ENCODE measurements at places on chromosomes 7 and 10.
A peak's percentile ranks its signal among the peaks of the same experiment; 100 is the strongest.

GRCh38 chr7:151123822-151124464 is 37.7 kb downstream of the AGAP3 start:
- DNase-seq: peak; percentile 72

GRCh38 chr7:157273208-157274093 is 63.4 kb upstream of the DNAJB6 start:
- peak; percentile 75 for DNase-seq

DNA sequence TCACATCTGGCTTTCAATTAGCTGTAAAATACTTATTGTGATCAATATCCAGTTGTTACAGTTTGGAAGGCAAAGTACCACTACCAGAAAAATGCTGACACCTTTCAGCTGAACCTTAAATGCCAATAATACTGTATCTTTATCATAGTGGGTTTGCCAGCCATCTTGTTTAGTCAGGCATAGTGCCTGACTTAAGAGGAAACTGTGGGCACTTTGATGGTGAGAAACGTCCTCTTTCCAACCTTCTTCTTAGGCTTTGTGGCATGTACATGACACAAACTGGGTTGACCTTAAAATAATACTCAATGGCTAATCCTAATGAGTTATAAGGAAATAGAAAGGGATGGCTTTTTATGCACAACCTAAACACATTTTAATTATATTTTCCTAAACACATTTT is 52.3 kb upstream of the PRR15 start:
- DNase-seq: no peak

GRCh38 chr10:131979336-131979735 is 2.4 kb downstream of the BNIP3 start:
- no peak for DNase-seq

- DNase-seq: no peak
Observed at GRCh38 chr7:149823191-149823630, 15.0 kb upstream of the ZNF862 start.

GRCh38 chr7:78020136-78020873 is 221.7 kb downstream of the PHTF2 start:
- peak; percentile 81 for DNase-seq

- DNase-seq: no peak
Observed at GRCh38 chr7:55374213-55374612, 9.1 kb downstream of the LANCL2 start.

- DNase-seq: no peak
Observed at GRCh38 chr10:102379383-102379782, 16.1 kb upstream of the NFKB2 start.

DNA sequence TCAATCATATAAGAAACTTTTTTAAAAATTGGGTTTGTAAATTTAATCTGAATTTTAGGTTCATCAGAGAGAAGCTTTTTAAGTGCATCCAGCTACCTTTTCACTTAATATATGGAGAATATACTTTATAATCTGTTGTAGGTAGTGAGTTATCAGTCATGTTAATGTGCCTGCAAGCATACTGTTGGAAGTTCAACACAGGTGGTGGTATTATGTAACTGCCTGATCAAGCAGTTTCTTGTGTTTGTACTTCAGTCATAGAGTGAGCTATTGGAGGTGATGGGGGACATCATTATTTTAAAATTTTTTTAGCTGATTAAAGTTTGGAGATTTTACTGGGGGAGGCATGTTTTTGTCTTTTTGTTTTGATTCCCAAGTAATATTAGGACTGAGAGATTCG is 2.5 kb downstream of the TNKS2 start:
- no peak for DNase-seq

DNA sequence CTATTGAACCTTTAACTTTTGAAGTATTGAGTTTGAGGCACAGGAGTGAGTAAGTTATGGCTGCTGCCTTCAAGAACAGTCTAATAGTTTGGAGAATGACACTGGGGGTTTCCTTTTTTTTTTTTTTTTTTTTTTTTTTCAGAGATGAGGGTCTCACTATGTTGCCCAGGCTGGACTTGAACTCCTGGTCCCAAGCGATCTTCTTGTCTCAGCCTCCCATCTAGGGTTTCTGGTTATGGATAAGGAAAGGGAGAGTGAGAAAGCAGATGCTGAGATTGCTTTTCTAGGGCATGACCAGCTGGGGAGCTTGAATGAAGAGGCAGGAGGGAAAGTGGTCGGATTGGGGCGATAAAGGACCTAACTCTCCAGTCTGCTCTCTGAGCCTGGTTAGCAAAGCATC is 59.9 kb upstream of the BTRC start:
- no peak for DNase-seq

GRCh38 chr10:9262770-9263169 is 1208.3 kb downstream of the GATA3 start:
- DNase-seq: no peak

DNA sequence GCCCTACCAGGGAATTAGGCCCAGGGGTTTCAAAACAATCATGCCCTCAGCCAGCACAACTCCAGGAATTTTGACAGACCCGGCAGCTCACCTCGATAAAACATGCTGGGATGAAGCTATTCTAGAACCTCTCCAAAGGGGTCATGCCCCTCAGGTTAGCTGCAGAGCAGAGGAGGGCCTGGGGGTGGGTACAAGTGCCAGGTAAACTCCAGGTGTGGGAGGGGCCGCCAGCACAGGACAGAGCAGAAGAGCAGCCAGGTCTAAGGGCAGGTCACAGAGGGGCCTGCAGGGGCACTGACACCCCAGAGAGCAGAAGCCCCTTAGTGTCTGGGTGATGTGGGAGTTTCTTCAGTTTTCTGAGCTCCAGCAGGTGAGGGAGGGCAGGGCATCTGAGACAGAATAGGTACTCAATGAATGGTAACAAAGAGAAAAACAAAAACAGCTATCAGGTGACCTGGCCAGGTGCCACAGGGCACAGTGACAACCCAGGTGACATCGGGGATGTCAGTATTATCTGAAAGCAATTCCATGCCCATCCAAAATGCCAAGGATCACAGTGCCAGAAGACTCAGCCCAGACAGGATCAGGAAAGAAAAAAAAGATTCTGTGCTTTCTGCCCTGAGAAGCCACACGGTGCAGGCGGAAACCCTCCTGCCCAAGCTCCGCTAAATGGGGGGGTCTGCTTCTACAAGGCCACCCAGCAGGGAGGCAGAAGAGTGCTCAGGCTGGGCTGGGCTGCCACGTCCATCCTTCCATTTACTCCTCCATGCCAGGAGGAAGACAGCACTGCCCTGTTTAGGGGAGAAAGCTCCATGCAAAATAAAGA is 104.5 kb downstream of the TNS3 start:
- DNase-seq: no peak

DNA sequence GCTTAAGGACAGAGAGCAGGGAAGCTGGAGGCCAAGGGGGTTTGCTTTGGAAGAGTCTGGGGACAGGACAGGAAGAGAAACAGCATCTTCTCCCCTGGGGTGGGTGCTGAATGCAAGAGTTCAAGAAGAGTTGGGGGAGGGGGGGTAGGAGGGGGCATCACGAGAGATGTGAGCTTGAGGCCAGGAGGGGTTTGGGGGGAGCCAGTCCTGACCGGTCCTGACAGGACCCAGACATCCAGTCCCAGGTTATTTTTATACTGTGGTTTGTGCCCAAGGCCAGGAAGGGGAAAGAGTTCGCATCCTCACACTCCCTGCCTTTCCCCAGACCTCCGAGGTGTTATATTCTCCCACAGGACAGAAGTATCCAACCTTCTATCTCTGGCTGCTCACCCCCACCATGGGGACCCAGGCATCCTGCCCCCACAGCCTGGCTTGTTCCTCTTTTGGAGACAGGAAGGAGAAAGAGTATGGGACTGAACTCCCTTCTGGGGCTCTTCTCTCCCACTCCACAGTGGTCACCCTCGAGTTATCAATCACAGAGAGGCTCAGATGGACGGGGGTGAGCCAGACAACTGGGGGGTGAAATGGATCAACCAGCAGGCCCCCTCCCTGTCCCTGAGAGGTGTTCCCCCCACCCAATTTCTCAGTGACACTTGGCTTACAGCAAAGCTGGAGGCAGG is 2.8 kb downstream of the TSC22D4 start:
- DNase-seq: no peak

GRCh38 chr7:117673367-117673766 is 193.5 kb downstream of the CFTR start:
- no peak for DNase-seq

DNA sequence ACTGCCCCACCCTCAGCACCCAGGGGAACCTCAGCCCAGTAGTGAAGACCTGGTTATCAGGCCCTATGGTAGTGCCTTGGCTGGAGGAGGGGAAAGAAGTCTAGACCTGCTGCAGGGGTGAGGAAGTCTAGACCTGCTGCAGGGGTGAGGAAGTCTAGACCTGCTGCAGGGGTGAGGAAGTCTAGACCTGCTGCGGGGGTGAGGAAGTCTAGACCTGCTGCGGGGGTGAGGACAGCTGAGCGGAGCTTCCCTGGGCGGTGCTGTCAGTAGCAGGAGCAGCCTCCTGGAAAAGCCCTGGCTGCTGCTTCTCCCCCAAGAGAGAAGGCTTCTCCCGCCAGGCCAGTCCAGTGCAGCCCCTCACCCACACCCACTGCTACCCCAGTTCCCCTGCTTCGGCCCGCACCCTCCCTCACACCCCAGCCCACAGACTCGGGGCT is 6.3 kb downstream of the NOS3 start:
- DNase-seq: no peak

GRCh38 chr7:11642276-11642675 is 189.7 kb downstream of the THSD7A start:
- no peak for DNase-seq

- DNase-seq: no peak
Observed at GRCh38 chr7:134101716-134102115, 25.4 kb upstream of the LRGUK start.

- DNase-seq: peak; percentile 41
Observed at GRCh38 chr7:94908323-94909178, 1.2 kb downstream of the PPP1R9A start.

DNA sequence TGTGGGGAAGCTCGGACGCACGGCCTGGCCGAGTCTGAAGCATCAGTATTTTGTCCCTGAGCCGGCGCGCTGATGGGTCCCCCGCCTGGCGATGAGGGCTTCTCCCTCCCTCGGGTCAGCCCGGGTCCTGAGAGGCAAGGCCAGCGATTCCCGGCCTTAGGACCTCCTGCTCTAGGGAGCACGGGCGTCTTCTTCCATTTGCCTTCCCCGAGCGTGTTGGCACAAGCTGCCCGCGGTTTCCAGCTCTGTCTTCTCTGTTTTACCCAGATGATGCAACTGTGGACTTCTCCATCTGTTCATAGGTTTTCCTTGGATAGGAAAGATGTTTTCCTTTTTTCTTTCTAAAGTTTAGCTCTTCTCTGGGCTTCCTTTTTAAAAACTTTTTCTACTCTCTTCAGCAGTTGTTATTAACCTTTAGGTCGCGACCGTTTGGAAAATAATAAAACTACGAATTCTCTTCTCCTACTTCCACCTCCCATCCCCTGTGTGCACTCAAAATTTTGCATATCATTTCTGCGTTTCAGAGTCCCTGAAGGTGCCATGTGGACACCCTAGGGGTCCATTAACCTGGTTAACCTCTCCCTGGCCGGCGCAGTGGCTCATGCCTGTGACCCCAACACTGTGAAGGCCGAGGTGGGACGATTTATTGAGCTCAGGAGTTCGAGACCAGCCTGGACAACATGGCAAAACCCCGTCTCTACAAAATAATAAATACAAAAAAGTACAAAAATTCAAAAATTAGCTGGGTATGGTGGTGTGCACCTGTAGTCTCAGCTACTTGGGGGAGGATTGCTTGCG is 1.4 kb upstream of the SLC25A28 start:
- DNase-seq: no peak

- peak; percentile 55 for DNase-seq
Observed at GRCh38 chr10:74227697-74228424, 76.8 kb downstream of the ADK start.

DNA sequence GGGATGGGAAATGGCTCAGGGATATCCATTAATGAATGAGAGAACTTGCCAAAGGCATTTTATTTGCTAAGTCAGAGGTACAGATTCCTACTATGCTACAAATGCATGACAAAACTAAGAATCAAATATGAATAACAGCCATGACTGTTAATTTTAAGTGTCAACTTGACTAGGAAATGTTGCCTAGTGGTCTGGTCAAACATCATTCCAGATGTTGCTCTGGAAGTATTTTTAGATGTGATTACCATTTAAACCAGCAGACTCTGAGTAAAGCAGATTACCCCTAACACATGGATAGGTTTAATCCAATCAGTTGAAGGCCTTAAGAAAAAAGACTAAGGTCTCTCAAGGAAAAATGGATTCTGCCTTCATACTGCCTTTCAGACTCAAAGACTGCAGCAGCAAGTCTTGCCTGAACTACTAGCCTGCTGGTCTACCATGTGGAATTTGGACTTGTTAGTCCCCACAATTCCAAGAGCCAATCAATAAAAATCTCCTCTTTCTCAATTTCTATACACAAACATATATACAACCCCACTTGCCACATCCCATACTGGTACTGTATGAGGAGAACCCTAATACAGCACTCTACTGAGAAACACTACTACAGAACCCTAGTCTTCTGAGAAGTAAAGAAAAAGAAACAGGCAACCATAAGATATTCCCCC is 119.1 kb downstream of the NRBF2 start:
- DNase-seq: no peak

DNA sequence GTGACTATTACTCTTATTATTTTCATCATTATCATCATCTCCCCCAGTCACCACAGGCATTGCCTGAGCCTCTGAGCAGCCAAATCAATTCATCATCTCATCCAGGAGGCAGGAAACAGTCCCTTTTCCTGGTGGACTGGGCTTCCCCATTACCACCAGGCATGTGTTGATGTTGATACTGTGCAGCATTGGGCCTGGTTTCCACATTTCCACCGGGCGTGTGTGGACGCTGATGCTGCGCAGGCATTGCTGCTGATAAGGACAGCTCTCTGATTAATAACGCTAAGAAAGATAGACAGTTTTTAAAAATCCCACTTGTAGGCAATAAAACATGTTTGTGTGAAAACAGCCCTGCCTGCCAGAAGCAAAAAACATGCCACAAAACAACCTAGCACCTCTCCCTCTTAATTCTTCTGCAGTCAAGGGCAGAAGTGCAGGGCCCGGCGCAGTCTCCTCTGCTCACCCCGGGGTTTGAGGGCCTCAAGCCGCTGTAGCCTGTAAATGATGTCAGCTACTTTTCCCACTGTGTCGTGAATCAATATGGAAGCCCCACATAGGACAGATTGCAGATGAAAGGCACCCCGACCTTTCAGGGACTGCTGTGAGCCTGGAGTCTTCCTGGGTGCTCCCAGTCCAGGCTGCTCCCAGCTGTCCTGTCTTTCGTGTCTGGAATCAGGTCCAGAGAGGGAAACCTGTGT is 216.0 kb downstream of the WDR37 start:
- DNase-seq: no peak

Data from astrocyte of the spinal cord (primary cell).